NCI-H1417 treated with DMSO at 0.1 percent for 48 hours (cell line): ENCODE measurements at places on chromosomes 3 and 15.

GRCh38 chr3:160090653-160091052 lies 102.0 kb downstream of the IL12A start:
- DNase-seq = no peak

DNA sequence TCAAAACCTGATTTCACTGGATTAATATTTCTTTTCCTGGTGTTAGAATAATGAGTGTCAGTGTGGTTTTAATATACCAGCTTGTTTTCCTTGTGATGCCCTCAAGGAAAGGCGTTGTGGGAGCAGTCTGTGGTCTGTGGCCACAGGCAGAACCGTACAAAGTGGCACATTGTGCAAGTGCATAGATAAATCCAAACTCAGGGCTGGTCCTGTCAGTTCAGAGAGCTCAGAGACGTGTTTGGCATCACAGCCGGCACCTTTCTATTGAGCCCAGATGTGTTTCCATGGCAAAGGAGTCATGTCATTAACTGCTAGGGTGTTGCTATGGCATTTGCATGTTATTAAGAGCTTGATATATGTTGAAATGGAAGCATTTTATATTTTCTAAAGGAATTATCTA lies 289.9 kb upstream of the RASGRP1 start:
- DNase-seq = no peak

- no peak for DNase-seq
Measured at GRCh38 chr3:134473868-134474546, 11.8 kb downstream of the ANAPC13 start.

DNA sequence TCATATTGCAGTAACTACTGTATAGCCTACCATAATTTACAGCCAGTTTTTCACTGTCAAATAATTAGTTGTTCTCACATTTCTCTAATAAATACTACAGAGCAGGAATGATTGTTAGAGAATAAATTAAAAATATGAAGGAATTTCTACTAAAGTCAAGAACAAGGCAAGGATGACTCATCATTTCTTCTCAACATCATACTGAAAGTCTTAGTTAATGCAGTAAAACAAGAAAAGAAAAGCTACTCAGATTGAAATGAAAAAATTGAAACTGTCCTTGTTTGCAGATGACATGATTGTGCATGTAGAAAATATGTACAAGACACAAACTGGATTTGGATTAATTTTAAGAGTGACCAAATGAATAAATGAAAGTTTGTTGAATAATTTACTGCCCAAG lies 608.2 kb downstream of the NSUN3 start:
- no peak for DNase-seq

GRCh38 chr15:26660241-26660640 lies 112.6 kb downstream of the GABRB3 start:
- no peak for DNase-seq

DNA sequence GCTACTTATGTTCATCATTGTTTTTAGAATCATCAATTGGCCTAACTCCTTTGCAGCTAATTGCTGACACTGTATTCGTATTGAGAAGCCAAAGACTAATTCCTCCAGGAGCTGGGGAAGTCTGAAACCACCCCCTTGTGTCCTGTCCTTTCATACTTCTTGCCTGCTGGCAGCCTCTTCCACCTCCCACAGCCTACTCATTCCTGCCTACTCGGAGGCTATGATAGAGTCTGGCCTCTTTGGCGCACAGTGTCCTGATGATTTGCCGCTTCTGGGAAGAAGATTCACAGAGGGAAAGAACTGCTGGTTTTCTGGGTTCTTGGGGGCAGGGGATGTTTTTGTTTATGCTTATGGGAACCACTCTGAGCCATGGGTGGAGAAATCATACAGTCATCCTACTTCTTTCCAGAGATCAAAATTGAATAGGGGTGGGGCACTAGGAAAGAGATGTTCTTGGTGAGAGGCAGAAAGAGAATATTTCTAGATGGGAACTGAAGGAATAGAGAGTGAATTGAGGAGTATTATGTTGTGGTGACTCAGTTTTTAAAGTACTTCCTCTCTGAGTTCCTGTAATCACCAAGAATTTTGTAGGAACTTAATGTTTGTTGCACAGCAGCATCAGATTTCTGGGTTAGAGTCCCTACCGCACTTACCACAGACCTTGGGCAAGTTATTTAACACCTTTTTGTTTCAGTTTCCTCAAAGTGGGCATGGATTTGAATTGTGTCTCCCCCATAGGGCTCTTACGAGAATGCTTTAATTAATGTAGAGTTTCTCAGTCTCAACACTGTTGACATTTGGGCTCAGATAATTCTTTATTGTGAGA lies 22.1 kb upstream of the SCAANT1 start:
- DNase-seq = no peak

- DNase-seq = no peak
Measured at GRCh38 chr15:25339431-25339830, 99.4 kb downstream of the UBE3A start.

DNA sequence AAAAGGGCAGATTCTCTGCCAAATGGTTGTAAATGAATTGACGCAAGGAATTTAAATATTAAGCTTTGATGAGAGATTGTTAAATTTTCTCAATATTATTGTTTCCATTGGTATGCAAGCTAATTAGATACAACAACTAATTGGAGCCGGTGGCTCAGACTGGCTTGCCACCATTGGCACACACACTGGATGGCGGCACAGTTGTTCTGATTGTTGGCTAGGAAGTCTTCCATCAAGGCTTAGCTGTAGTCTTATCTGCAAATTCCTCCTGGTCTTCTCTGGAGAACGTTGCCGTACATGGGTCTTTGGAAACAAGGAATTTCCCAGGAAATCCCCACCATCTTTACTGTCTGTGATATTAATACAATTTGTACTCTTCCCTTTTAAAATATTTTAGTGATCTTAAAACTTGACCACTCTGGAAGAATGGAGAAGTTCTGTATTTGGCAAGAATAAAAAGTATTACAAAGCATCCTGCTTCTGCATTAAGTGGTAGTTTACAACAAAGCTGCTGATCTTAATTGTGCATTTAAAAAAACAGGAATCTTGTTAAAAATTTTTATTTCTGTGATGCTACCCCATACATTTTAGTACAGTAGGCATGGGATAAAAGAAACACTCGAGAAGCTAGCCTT lies 126.5 kb downstream of the UBE2E2 start:
- no peak for DNase-seq

- no peak for DNase-seq
Measured at GRCh38 chr3:147404800-147405230, 1.5 kb downstream of the ZIC4 start.

DNA sequence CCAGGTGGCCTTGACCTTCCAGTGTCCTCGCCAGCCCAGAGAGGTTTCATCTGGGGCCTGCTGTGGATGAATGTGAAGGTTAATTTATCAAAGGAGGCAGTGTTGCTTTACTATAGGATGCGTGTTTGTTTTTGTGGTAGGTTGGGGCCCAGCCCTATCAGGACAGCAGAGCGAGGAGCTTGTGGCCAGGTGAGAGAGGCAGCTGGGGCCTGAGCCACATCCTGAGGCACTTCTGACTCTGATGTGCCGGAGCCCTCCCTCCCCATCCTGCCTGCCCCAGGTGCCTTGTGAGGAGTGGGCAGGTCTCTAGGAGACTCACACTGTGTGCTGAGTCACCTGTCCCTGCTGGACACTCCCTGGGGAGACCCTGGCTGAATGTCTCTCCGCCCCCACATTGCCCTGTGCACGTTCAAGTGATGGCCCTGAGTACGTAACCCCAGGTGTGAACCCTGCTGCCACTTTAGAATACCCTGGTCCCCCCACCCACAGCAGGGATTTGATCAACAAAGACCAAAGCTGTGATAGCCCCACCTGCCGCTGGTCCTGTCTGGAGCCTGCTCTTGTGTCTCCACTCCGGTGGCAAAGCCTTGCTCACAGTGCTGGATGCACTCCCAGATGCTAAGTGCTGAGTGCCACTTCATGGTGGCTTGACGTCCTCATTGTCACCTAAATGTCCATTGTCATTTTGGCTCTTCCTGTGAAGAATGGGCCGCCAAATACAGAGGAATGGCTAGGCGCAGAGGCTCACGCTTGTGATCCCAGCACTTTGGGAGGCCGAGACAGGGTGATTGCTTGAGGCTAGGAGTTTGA lies 16.0 kb downstream of the FBLN2 start:
- DNase-seq = no peak

DNA sequence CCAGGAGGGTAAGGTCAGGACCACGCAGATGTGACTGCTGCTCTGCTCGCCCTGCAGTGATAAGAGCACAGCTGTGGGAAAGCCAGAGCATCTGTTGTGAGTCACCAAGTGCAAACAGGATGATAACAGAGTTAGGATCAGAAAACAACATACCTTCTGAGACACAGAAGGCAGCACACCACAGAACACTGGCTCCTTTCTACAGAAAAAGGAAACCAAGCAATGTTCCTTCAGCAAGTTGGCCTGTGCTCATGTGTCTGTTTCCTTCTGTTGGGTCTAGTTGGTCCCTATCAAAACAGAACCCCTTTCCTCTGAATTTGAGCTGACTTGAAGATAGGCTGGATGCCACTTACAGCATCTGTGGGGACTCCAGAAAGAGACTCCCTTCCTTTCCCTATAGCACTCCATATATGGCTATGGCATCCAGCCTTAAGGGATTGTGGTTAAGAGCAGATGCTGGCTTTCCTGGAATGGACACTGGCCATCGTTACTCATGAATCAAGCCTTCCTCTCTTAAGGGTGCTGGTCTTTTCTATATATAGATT lies 440.7 kb upstream of the THBS1 start:
- no peak for DNase-seq

DNA sequence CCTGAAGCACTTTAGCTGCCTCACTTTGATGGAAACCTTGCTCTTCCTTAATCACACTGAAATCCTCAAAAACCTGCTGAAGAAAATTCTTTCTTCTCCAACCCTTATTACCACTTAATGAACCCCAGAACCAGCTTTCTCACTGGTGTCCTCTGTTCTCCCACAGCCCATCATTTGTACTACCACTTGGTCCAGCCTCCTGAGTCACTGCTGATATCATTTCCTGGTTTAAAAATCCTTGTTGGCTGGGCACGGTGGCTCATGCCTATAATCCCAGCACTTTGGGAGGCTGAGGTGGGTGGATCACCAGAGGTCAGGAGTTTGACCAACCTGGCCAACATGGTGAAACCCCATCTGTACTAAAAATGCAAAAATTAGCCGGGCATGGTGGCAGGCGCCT lies 418.6 kb upstream of the KCNMB2 start:
- no peak for DNase-seq

DNA sequence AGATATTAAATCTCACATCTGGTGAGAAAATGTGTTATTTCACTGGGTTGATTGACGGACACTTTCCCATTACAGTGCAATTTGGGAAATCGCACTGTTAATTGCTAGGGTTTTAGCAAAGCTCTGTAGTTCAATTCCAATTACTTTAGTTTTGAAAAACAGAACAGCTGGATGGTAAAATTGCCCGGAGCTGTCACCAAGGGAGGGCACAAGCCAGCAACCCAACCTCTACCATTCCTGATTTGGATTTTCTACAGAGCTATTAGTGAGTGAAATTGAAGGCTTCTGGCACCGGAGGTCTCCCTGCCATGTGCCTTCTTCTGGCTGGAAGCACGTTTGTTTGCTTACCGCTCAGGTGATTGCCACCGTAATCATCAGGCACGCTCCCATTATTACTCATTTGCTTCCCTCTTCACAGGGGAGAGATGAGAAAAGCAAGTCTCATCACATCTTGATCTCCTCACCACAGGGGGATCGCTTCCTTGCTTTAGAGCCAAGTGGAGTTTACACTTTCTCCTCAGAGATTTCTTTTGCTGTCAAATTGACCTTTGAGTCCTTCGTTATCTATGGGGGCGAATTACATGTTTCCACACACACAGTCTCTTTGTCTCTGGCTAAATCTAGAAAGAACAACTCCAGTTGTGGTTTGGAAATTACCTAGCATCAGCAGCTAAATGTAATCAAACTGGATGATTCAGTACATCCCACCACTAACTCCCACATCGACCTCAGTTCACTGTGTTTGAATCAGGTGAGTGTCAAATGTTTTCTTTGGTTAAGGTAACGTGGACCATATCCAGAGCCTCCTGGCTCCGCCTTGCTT lies 421.7 kb upstream of the GOLIM4 start:
- DNase-seq = peak; percentile 64

GRCh38 chr15:63169788-63170187 lies 12.5 kb upstream of the RPS27L start:
- no peak for DNase-seq

DNA sequence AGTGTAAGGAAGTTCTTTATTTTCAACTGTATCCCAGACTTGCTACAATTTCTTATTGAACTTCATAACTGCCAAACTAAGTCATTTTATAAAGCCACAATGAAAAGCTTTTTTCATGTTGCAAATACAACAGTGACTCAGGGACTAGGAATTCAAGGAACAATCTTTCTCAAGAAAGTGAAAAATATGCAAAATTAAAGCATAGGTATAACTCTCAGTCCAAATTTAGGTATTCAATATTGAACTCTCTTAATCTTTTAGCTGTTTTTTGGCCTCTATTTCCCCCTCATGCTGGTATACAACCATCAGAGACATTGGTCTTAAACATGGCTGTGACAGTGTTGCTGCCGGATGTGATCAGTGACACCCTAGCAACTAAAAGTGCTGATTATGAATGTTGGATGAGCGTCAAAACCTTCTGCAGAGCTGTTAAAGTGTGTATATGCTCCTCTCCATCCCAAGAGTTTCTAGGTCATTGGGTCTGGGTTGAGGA lies 476.9 kb downstream of the ZNF385D start:
- DNase-seq = no peak

DNA sequence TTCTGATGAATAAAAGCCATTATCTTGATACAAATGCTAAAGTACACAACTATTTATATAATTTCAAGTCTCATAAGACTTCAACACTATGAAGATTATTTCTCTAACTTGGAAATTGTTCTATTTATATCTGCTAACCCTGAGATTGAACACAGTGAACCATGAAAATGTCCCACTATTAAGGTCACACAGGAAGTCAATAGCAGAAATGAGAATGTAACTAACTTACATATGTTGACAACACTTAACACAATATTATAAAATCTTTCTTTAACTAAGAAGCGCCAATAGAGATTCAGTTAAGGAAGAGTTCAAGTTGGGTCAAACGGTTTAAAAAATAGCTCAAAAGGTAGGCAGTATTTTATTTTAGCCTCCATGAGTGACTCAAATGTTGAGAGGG lies 551.8 kb upstream of the CBLB start:
- DNase-seq = no peak

DNA sequence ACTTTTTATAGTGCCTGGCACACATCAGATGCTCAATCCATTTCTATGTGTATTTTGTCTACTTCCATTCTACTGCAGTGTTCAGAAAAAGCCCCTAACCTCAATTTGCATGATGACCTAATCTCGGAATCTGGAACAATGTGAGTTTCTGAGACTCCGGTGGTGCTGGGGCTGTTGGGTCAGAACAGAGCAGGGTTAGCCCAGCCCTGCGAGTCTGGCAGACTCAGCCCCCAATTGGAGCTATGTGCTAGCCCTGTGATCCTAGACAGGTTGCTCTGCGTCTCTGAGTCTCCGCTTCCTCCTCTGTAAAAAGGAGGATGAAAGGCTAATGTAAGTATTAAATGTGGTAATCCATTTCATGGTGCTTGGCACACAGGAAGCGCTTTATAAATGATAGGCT lies 95.0 kb upstream of the ICE2 start:
- DNase-seq = no peak

GRCh38 chr15:43329217-43329959 lies 985 bp downstream of the LCMT2 start:
- DNase-seq = no peak

GRCh38 chr15:82174471-82175235 lies 87.9 kb downstream of the EFL1 start:
- no peak for DNase-seq

- no peak for DNase-seq
Measured at GRCh38 chr15:59674361-59674877, 14.7 kb downstream of the BNIP2 start.

GRCh38 chr3:195909644-195910498 lies 1.5 kb upstream of the TNK2 start:
- DNase-seq = peak; percentile 46

- no peak for DNase-seq
Measured at GRCh38 chr3:75768303-75769017, 16.9 kb downstream of the ZNF717 start.
